ENCODE measurements at places on chromosomes 6 and 20. TPM values are rescaled to one million over a fixed set of nuclear protein-coding genes. Genes with fewer than 3 reads are reported as not detected.

GRCh38 chr6:48419992-48420391 is 309.0 kb upstream of the PTCHD4 start:
- no peaks in the 10 kb centered on the region for H3K27me3 ChIP-seq
- H3K36me3 ChIP-seq: peaks cover 9% of the 10 kb centered on the region
- DNase-seq: no peak
- no peak overlapping the region for H3K4me3 ChIP-seq
- H3K4me1 ChIP-seq: peaks cover 16% of the 10 kb centered on the region

DNA sequence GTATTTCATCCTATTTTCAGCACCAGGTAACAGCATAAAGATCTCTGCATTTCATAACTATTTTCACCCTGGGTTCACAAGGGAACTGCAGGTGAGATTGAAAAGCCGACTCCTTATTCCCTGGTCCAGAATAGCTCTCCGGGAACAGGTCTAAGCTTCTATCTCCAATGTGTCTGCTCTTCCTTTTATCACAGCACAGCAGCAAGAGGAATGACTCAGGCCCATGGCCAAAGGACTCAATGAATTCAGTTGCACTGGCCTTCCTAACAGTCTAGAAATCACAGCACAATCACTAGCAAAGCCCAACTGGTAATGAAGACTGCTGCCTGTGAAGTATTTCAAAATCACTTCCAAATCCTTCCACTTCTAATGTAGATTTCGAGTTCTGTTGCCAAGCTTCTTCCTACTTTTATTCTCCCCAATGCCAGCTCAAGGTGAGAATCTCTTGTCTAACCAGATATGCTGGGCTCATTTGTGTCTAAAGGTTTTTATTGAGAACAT is 30.7 kb downstream of the HMGN3 start:
- H3K27ac ChIP-seq: no peak overlapping the region
- H3K4me1 ChIP-seq: no peaks in the 10 kb centered on the region
- no peak for DNase-seq

DNA sequence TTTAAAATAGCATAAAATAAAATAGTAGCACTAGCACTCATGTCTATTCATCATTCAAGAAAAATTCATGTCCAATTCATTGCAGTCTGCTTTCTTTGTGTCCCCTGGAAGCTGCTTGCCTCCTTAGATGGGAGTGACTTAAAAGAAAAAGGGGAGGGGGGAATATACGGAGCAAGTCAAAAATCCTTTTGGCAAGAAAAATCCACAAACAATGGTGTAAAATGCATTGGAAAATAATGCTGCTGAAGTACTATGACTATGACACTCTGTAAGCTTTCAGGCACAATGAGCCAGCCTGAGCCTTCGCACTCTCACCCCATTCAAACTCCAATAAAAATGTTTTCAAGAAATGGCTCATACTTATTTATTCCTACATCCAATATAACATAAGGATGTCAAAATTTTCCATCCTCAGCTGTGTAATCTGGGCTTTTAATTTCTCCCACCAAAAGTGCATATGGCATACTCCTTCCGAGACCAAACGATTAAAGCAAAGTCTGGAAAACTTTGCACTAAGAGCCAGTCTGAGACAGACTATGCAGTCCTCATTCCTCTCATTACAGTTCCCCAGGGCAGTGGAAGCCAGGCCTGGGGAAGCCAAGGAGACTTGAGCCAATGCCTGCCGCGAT is 790 bp downstream of the NEDD9 start:
- peak overlapping the region; percentile 93 for H3K4me3 ChIP-seq
- peaks cover 7% of the 10 kb centered on the region for H3K36me3 ChIP-seq
- H3K4me1 ChIP-seq: peaks cover 59% of the 10 kb centered on the region
- peak; percentile 62 for DNase-seq
- peak overlapping the region; percentile 97 for H3K27ac ChIP-seq

GRCh38 chr20:45817376-45818194 is 5.1 kb downstream of the UBE2C start:
- H3K27ac ChIP-seq: peak overlapping the region; percentile 85
- H3K4me3 ChIP-seq: no peak overlapping the region
- peaks cover 51% of the 10 kb centered on the region for H3K4me1 ChIP-seq
- no peaks in the 10 kb centered on the region for H3K27me3 ChIP-seq
- peak; percentile 47 for DNase-seq

DNA sequence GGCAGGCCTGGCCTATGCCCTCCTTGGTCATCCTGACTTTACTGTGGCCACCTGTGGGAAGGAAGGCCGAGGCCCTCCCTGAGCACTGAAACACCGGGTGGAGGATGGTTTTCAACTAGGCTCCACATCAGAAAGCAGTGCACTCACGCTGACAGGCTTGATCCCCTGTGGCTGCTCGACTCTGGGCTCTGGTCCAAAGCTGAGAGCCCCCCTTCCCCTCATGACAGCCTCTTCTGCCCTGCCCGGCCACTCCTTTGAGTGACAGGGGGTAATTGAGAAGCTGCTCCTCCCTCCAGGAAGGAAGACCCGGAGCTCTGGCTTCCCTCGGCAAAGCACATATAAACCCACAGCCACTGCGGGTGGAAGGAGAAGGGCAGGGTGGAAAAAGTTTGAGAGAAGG is 43.6 kb downstream of the MUC22 start:
- H3K36me3 ChIP-seq: no peaks in the 10 kb centered on the region
- peaks cover 37% of the 10 kb centered on the region for H3K27me3 ChIP-seq
- no peak overlapping the region for H3K27ac ChIP-seq
- H3K4me3 ChIP-seq: no peak overlapping the region

DNA sequence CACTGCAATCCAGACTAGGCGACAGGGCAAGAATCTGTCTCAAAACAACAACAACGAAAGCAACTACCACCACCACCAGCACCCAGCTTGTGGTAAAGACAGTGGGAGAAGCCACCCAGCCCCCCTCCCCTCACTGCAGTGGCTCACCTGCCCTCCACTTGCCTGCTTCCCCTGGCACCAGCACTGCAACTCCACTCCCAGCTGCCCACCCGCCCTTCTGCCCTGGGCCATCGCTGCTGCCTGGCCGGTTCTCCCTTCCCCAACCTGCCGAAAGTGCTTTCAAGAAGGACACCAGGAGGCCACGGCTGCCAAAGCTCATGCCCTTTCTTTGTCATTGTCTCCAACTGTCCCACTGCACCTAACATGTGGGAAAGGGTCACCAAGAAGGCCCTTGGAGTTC is 94.7 kb upstream of the AGPAT4 start:
- no peak overlapping the region for H3K27ac ChIP-seq
- peaks cover 1% of the 10 kb centered on the region for H3K36me3 ChIP-seq
- peaks cover 7% of the 10 kb centered on the region for H3K4me1 ChIP-seq
- DNase-seq: no peak
- no peaks in the 10 kb centered on the region for H3K27me3 ChIP-seq

GRCh38 chr6:1296542-1296941 is 15.4 kb upstream of the FOXQ1 start:
- H3K27ac ChIP-seq: peak overlapping the region; percentile 75
- peak overlapping the region; percentile 38 for H3K4me3 ChIP-seq
- H3K27me3 ChIP-seq: no peaks in the 10 kb centered on the region

DNA sequence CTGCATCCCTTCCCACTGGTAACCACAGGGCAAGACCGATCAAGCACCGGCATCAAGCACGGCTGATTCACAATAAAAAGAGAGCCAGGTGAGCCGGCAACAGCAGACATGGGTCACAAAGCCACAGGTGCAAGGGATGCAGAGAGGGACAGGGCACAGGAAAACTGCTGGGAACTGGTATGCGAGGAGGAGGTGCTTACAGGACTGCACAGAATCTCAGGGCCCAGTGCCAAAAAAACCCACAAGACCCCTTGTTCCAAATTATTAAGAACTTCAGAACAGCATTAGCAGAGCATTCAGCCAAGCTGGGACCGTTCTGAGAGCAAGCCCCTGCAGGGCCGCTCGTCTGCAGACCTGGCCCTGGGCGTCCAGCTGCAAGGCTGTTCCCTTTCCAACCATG is 35.4 kb downstream of the BFSP1 start:
- H3K36me3 ChIP-seq: no peaks in the 10 kb centered on the region
- H3K4me1 ChIP-seq: peaks cover 19% of the 10 kb centered on the region
- no peak overlapping the region for H3K27ac ChIP-seq
- DNase-seq: no peak

Gene LRFN2
- not detected for total RNA-seq

Gene TRERF1
- 16.1 TPM for total RNA-seq

Gene CCN2
- 936 TPM for total RNA-seq

Data from HFFc6 (cell line).